ENCODE measurements at places on chromosomes 6 and 20.

DNA sequence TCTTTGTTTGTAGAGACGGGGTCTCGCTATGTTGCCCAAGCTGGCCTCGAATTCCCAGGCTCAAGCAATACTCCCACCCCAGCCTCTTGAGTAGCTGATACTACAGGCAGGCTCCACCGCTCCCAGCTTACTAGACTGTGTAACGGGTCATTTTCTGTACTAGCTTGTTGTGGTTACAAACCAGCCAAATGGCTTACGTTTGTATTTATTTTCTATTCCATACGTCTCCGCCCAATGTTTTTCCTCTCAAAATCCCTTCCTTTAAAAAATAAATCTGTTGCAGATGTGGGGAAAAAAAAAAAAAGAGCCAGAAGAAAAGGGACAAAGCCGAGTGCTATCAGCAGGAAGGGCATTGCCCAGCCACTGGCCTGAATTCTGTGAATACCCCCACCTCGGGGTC lies 41.6 kb downstream of the PRND start:
- no peak for DNase-seq

DNA sequence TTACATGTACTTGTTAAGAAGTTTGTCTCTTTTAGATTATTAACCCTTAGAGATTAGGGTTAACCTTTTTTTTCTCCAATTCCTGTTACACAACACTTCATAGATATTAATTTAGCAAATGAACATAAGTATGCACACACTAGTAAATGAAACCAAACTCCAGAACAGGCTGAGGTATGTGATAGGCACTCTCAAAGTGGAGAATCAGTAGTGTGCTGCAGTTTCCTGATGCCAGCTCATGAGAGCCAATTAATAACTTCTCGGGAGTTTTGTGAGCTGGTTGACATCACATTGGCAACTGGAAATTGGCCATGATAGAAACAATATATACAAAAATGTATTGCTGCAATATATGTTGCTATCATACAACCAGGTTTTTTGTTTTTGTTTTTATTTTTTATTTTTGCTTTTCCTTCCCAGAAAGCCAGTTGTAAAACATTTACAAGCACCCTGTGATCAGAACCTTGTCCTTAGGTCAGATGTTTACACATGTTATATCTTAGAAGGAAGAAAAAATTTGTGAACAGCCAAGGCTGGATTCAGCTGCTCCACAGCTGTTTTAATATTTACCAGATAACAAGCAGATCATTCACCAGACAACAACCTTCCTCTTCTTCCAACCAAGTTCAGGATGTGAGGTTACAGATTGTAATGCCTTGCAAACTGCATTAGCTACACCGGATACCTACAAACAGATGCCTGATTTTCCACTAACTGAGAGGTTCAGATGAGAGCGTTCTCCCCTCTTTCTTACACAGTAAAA lies 42.4 kb upstream of the ECHDC1 start:
- no peak for DNase-seq

- no peak for DNase-seq
Observed at GRCh38 chr20:1182106-1182505, 2.7 kb downstream of the TMEM74B start.

DNA sequence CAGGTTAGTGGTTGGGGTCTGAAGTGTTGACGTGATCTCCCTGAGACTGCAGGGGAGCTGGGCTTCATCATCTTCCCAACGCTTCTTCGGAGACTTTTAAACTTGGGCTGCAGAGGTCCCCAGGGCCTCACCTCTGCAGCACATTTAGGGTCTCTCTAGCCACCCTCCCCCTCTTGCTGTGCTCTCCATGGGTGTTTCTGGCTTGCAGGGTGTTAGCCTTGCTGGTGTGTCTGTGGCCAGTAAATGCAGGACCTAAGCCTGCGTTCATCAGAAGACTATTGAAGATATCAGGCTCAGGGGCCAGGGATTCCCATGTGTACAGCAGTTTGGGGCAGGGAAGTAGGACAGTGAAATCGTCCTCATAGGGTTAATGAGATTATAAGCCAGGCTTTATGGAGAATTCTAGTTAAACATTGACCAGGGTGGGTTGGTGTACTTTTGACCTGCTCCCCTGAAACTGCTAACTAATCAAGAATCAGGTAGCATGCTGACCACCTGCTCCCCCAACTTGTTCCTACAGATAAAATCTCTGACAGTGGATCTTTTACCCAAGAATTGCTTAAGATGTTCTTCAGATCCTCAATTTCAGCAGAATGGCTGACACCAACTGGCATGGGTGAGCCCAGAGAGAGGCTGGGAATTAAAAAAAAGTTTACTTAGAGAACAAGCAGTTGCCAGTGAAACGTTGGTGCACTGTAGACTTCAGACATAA lies 3.8 kb upstream of the DDO start:
- DNase-seq: peak; percentile 41

- no peak for DNase-seq
Observed at GRCh38 chr20:37363221-37364012, 17.5 kb downstream of the SRC start.

- no peak for DNase-seq
Observed at GRCh38 chr20:39713076-39713840, 751.1 kb downstream of the DHX35 start.

DNA sequence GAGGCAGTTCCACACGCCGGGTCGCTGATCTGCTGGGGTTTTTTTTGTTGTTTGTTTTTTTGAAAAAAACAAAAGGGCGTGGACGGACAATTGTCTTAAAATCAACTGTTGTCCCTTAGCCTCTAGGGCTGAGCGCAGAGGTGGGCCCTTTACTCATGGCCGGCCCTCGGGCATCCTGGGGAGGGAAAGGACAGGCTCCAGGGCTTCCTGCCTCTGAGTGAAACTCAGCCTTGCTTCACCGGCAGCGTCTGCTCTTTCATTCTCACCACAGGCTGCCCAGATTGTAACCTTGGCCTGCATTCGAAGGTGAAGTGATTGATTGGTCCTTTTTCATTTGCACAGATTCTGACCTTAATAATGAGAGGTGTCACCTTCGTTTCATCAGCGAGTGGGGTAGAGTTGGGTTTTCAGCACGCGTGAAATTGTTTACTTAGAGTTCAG lies 797 bp downstream of the SMIM13 start:
- peak; percentile 41 for DNase-seq

GRCh38 chr6:36781669-36782068 lies 57.6 kb downstream of the CPNE5 start:
- no peak for DNase-seq

DNA sequence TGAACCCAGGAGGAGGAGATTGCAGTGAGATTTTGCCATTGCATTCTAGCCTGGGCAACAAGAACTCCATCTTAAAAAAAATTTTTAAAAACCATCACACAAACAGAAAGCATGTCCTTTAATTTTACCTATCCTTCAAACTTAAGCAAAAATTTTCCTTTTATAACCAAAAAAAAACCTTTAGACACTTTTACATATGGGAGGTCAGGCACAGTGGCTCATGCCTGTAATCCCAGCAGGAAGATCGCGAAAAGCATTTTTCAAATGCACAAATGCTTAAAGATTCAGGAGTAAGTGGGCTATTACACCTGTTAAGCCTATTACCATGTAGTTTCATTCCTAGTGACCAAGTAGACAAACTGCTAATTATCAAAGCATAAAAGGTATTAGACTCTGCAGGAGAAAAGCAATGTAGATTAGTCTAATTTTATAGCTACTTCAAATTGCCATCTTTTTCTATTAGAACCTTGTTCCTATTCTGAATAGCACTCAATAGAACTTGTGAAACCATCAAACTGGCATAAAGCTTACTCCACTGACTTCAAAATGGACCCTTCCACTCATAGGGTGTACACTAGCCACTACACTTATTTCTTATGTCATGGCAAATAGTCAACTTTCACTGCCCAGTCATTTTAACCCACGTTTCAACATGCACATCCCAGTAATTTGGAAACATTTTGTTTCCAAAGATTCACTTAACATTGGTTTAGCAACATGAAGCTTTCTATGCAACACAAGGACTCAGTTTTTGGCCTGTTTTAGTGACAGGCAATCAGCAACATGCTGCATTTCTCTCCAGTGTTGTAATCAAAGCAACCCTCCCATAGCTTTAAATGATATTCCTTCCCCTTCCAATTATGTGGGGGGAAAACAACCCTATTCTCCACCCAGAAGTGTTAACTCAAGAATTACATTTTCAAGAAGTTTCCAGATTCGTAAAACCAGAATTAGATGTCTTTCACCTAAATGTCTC lies 4.0 kb downstream of the EEF1A1 start:
- no peak for DNase-seq

GRCh38 chr20:1863296-1863695 lies 31.9 kb upstream of the SIRPA start:
- no peak for DNase-seq

GRCh38 chr6:18192026-18192425 lies 36.8 kb downstream of the KDM1B start:
- no peak for DNase-seq

DNA sequence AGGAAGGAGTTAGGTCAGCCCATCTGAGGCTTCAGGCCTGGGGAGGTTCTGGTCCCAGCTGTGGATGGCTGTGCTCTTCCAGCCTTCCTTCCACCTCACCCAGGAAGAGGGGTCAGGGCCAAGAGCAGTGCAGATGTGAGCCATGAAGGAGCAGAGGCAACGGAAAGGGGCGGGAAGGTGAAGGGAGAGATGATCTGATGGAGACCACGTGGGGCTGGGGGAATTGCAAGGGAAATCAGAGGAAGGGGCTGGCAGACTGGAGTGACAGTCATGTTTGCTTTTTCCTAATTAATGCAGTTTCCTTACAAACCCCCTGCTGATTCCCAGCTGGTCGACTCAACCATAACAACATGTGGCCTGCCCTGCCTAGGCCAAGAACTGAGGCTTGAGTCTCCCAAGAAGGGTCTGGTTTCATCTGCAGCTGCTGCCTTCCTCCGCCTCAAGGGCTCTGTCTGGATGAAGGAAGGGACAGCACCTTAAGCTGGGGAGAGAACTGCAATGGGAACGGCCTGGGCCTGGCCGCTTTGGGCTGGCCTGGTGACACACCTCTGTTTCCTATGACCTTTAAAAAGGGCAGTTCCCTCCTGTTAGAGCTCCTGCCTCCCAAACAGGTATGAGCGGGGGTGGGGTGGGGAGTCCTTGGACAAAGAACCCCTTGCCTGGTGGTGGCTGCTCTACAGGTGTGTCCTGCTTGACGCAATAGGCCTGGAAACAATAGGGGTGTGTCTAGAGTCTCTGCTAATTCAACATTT lies 7.8 kb upstream of the MRPS18A start:
- no peak for DNase-seq

Data from HuH-7 (cell line).